ENCODE measurements at places on chromosomes 1 and 21.

DNA sequence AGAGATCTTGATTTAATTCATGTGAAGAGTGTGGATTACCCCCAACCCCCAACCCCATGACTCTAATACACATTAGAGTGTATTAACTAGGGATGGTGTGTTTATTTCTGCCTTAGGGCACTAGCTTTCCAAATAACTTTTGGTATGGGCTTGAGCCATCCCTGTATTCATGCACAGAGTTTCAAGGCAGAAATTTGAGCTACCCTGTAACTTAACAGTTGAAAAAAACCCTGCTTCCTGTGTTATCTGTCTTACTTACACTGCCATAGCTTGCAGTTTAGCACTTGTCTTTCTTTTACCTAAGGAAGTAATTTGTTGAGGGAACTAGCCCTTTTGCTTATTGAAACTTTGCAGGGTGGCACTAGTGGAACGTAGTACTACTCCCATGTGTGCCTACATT, 6.3 kb downstream of the SRSF11 start:
- no peak for DNase-seq

DNA sequence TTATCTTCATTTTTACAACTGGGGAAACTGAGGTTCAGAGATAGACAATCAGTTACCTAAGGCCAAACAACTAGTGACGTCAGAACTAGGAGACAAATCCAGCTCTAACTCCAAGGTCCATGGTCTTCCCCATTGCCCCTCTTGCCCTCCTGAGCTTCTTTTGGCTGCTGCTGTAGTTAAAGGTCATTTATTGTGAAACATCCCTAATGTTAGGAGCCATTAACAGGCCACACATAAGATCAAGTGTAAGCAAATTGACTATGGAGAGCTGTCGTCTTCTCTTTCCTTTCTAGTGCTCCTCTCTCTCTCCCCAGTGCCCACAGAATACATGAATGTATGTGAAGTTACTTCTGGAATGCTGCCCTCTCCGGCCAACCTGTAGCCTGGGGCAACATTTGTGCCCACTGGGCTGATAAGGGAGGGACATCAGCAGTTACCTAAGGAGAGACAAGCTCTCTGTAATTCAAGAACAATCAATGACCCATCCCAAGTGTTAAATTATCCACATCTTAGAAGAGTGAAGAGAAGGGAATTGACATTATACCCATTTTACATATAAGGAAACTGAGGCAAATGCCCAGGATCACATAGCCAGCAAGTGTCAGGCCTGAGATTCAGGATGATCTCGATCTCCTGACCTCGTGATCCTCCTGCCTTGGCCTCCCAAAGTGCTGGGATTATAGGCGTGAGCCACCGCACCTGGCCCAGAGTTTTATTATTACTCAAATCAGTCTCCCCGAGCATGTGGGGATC, 40.1 kb downstream of the PTAFR start:
- no peak for DNase-seq

DNA sequence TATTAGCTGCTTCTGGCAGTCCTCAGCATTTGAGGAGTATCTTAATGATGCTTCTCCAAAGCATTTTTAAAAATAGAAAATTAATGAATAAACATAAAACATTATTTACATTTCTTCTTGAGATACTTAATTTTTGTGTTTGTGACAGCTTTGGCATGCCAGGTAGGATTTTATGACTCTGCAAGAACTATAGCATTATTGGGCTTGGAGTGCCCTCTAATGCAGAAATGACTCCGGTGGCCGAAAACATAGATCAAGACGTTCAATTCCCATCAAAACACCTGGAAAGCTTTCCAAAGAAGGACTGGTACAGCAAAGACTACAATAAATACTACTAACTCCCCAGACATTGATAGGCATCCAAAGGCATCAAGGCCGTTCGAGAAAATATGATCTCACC, 366.4 kb upstream of the CXADR start:
- no peak for DNase-seq

- DNase-seq, result no peak
Measured at GRCh38 chr1:17375651-17376050, 3.7 kb downstream of the PADI6 start.

DNA sequence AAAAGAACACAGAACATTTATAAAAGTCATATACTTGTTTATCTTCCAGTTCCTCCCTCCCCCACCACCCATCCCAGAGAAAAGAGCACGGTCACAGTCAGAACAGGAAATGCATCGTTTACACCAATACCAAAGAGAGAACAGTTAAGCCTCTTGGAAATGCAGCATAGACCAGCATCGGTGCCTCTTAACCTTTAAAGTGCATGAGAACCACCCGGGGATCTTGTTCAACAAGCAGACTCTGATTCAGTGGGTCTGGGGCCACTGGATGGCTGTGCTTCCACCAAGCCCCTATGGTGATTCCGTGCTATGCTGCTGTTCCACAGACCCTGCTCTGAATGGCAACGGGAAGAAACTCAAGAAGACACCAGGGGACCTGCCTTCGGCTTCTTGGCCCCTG, 19.2 kb downstream of the FAM89A start:
- no peak for DNase-seq

DNA sequence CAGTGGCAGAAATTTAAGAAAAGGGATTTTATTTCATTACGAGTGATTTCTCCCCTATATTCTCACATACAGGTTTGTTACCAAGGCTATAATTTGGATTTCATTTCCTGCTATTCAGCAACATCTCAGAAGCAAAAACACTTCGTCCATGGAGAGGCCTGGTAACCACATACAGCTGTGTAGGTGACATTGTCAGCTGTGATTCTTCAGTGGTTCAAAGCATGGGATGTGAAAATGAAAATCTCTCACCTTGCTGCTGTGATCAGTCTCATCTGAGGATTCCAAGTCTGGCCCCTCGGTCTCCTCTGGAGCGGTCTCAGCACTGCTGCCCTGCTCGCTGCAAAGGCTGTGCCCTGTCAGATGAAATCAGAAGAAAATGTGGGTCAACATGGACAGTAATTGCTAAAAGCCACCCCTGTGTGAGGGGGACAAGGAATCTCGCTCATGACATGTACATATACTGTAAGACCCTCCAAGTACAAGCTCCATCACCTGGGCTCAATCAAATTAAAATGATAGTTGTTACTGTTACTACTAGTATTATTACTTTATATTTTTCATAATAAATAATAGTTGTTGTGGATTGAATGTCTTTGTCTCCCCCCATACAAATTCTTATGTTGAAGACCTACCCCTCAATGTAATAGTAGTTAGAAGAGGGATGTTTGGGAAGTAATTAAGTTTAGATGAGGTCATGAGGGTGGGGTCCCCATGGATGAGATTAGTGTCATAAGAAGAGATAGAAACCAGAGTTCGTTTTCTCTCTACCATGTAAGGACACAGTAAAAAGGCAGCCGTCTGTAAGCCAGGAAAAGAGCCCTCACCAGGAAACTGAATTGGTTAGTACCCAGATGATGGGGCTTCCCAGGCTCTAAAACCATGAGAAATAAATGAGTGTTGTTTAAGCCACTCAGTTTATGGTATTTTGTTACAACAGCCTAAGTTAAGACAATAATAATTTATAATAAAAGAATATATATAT, 126.7 kb upstream of the KRTAP19-8 start:
- no peak for DNase-seq

DNA sequence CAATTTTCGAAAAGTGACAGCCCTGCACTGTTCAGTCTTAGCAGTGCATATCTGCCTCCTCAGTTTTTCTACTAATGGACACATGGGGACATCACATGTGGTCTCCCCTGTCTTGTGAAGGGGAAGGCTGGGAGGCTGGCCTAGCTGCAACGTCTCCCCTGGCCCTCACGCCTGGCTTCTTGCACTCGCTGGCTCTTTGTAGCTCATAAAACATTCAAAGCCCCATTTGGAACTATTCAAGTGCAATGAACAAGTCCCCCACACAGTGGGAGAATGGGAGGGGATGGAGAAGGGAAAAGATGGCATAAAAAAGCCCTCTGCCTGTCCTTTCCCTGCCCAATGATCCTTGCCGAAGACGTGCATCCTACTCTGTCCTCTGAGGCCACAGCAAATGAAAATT, 73.6 kb downstream of the PGBD5 start:
- no peak for DNase-seq

- no peak for DNase-seq
Measured at GRCh38 chr1:198295225-198295624, 138.4 kb downstream of the NEK7 start.

DNA sequence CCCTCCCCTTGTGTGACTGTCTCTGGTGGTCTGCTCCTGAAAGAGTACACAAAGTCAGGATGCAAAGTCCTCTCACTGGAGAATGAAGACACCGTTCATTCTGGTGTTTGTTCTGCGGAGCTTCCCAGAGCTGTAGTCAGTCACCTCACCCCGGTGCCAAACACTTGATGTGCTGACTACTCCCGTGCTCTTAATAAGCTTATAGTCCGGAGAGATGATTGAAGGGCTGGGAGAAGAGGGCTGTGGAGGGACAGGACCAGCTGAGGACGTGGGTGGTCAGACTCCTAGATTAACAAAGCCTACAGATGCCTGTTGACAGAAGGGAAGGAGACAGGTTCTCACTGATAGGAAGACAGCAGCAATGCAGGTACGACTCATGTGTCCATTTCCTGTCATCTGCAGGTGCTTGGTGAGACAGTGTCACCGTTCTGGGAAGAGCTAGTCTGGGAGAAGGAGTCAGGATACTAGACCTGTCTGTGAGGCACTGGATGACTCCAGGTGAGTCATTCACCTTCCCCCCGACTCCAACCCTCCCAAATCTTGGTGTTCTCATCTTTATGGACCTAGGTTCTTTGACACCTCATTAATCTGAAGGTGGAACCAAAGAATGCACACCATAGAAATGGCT, 40.4 kb upstream of the LRRN2 start:
- DNase-seq, result no peak

DNA sequence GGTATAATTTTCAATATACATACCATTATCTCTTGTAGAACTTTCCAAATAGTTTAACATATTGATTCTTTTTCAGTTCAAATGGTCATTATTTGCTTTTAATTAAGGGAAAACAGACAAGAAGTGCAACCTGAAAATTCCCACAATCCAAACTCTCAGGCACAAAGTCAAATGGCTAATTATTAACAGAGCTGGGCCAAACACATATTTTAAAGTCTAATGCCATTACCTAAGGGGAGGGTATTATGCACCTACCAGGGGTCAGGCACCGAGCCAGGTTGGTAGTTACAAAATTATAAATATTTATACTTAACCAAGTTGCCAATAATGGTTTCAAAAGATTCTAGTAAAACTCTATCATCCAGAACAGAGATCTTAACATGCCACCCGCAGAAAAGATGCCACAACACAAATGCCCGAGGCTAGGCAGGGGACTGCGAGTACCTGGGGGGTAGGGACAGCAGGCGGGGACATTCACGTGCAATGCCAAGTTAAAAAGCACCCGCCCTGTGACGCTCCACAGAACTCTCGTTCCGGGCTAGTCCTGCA, 15.0 kb downstream of the LBR start:
- no peak for DNase-seq

Data from CD8-positive, alpha-beta T cell (primary cell).